ENCODE measurements at places on chromosomes 16 and 17. TPM values are rescaled to one million over a fixed set of nuclear protein-coding genes. Genes with fewer than 3 reads are reported as not detected.

FOXN1 gene
- not detected for polyA plus RNA-seq

HOXB9 gene
- 0.54 TPM for polyA plus RNA-seq

CENPN gene
- 22.9 TPM for polyA plus RNA-seq

NPIPB9 gene
- not detected for polyA plus RNA-seq

COX6A2 gene
- polyA plus RNA-seq = 11.0 TPM

ST6GALNAC2 gene
- not detected for polyA plus RNA-seq

TOX3 gene
- 10.5 TPM for polyA plus RNA-seq

CPHXL2 gene
- polyA plus RNA-seq = 0.03 TPM

- no peak overlapping the region for H3K4me3 ChIP-seq
- no peak overlapping the region for H3K27ac ChIP-seq
- no peaks in the 10 kb centered on the region for H3K27me3 ChIP-seq
These were observed 16.7 kb upstream of the SYT17 start for GRCh38 chr16:19151310-19151709.

GRCh38 chr17:28131599-28131998, 89.1 kb downstream of the NLK start:
- no peak overlapping the region for H3K27ac ChIP-seq
- no peaks in the 10 kb centered on the region for H3K4me1 ChIP-seq
- H3K4me3 ChIP-seq = no peak overlapping the region
- DNase-seq = no peak

DNA sequence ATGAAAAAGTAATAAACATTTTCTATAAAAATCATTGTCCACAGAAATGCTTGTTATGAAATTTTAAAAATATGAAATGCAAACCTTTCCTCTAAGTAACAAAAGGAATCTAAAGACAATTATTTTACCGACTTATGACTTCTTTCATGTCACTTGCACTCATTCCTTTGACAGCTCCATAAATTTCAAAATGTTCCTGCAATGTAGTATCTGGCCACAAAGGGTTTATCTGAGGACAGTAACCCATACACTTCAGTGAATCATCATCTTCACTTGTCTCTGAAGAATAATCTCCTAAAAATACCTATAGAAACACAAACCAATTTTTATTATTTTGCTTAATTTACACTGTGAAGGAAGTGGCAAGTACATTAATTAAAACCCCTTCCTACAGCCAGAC, 25.6 kb upstream of the ABCA10 start:
- no peaks in the 10 kb centered on the region for H3K4me1 ChIP-seq
- peaks cover 4% of the 10 kb centered on the region for H3K36me3 ChIP-seq
- no peak overlapping the region for H3K4me3 ChIP-seq
- H3K27me3 ChIP-seq = no peaks in the 10 kb centered on the region
- H3K27ac ChIP-seq = no peak overlapping the region

DNA sequence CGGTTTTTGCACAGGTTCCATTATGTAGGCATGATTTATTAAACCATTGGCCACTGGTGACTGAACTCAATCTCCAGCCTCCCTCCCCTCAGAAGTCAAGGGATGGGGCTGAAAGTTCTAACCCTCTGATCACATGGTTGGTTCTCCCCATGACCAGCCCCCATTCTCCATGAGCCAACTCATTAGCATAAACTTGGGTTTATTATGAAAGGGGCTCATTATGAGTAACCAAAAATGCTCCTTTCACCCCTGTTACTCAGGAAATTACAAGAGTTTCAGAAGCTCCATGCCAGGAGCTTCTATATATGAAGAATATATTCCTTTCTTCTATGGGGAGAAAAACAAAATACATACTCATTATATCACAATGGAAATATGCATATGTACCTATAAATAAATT, 555.3 kb downstream of the HS3ST4 start:
- H3K27ac ChIP-seq = no peak overlapping the region
- H3K36me3 ChIP-seq = no peaks in the 10 kb centered on the region
- no peak overlapping the region for H3K4me3 ChIP-seq
- DNase-seq = no peak
- no peaks in the 10 kb centered on the region for H3K27me3 ChIP-seq

DNA sequence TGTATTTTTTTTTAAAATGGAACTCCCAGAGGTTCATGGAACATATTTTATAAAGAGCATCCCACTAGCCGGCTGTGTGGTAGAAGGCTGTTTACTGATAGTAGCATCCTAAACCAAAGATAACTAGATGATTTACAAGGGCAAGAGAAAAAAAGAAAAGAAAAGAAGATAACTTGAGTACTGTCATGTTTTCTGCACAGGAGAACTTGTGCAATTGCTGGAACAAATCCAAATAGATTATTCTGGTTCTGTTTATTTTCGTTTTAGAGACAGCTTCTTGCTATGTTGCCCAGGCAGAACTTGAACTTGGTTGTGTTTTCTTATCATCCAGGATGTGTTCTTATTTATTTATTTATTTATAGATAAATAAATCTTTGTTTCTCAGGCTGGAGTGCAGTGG, 20.9 kb upstream of the PPM1D start:
- H3K36me3 ChIP-seq = no peaks in the 10 kb centered on the region
- H3K27ac ChIP-seq = no peak overlapping the region
- no peaks in the 10 kb centered on the region for H3K4me1 ChIP-seq
- no peak for DNase-seq

DNA sequence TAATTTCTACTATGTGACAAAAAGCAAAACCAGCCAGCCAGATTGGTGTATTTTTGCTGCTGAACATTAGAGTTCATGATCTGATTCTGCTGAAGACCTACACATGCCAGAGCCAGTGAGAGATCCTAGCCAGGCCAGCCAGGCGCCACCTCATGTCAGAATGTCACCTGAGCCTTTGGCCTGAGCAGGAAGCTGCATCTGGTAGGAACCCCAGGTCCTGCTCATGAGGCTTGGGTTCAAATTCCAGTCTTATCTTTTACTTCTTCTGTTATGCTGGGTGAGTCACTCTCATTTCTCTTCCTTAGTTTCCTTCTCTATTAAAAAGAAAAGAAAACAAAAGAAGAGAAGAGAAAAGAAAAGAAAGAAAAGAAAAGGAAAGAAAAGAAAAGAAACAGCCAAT, 585.1 kb upstream of the CDH5 start:
- H3K36me3 ChIP-seq = no peaks in the 10 kb centered on the region
- H3K27ac ChIP-seq = no peak overlapping the region
- H3K27me3 ChIP-seq = no peaks in the 10 kb centered on the region

DNA sequence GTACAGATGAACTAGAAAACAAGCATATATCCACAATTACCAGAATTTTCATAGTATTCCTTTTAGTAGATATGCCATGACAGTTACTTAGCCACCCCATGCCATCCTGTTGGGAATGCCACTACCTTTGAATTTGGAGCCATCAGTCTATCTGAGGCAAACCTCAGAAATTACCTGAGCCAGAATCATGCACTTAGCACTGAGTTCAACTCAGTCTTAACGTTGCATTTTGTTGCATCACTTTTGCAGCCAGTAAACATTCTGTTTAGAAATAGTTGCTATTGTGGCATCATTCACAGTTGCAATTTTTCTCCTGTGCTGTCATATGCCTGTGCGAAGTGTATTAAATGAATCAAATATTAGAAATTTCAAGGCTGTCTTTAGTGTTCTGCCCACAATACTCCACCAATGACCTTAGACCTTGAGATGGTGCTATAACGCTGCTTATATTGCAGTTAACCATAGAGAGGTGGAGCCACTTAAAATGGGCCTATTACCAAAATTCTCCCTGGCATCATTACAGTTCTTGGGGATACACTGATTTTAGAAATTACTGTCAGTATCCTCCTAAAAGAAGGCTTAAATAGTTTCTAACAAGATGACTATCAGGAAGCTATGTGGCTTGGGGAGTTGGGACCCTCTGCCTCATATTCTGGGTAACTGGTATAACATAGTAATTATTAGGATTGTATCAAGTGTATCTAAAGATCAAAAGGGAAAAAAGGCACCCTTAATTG, 11.1 kb downstream of the PTRH2 start:
- peaks cover 3% of the 10 kb centered on the region for H3K4me1 ChIP-seq
- H3K27me3 ChIP-seq = no peaks in the 10 kb centered on the region
- H3K27ac ChIP-seq = no peak overlapping the region
- peaks cover 5% of the 10 kb centered on the region for H3K36me3 ChIP-seq
- no peak overlapping the region for H3K4me3 ChIP-seq
- DNase-seq = no peak

- no peak overlapping the region for H3K4me3 ChIP-seq
- no peak overlapping the region for H3K27ac ChIP-seq
- no peaks in the 10 kb centered on the region for H3K27me3 ChIP-seq
- no peaks in the 10 kb centered on the region for H3K4me1 ChIP-seq
- DNase-seq = no peak
- no peaks in the 10 kb centered on the region for H3K36me3 ChIP-seq
These were observed 2.9 kb downstream of the NUP93 start for GRCh38 chr16:56732832-56733231.

DNA sequence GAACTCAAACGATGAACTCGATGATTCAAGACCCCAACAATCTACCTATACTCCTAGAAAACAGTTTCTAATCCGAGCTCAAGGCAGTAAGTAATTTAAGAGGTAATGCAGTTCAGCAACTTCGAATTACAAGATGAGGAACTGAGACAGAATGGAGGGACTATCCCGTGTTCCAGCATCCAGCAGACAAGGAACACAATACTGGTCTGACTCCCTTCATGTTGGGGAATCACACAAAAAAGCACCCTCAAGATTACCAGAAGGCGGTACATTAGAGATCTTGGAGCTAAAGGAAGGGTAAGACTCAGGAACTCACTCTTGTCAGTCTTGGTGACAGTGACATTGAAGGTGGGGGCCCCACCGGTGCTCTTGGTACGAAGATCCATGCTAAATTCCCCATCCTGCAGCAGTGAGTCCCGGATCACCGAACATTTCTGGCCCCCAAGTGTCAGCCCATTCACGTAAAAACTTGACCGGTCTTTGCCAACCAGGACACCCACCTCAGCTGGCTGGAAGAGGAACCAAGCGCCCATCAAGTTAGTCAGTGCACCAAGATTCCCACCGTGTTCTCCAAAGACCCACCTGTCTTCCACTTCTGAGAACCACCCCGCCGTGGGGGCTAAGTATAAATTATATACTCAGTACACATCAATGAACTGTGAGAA, 1.9 kb downstream of the PFN1 start:
- peak overlapping the region; percentile 87 for H3K4me3 ChIP-seq
- peak overlapping the region; percentile 86 for H3K27ac ChIP-seq
- H3K36me3 ChIP-seq = peaks cover 51% of the 10 kb centered on the region
- H3K27me3 ChIP-seq = no peaks in the 10 kb centered on the region

GRCh38 chr16:62955033-62955349, 918.8 kb upstream of the CDH8 start:
- H3K27ac ChIP-seq = no peak overlapping the region
- no peak overlapping the region for H3K4me3 ChIP-seq
- H3K27me3 ChIP-seq = no peaks in the 10 kb centered on the region
- DNase-seq = no peak

DNA sequence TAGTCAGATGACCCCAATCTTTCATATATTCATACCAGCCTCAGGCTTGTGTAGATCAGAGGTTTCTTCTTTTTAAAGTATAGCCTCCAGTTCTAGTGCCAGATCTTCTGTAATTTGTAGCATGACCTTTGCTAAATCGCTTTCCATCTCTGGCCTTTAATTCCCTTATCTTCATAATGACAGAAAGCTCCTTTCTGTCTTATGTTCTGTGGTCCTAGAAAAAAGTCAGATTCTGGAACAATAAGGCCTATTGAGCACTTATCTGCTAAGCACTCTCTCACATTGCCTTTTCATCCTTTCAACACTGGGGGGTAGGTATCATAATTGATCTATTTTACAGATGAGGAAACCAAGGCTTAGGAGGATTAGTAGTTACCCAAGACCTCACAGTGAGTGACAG, 9.2 kb downstream of the CCL16 start:
- DNase-seq = no peak
- H3K4me1 ChIP-seq = no peaks in the 10 kb centered on the region
- no peaks in the 10 kb centered on the region for H3K27me3 ChIP-seq
- H3K4me3 ChIP-seq = no peak overlapping the region
- H3K36me3 ChIP-seq = no peaks in the 10 kb centered on the region

- H3K36me3 ChIP-seq = no peaks in the 10 kb centered on the region
- H3K4me3 ChIP-seq = no peak overlapping the region
- H3K4me1 ChIP-seq = peaks cover 57% of the 10 kb centered on the region
These were observed 5.0 kb upstream of the ADGRG1 start for GRCh38 chr16:57623251-57624043.

Measured in small intestine (tissue), 16 donors.